CD4-positive, alpha-beta T cell treated with Interleukin-1 beta for 1 hour (primary cell): ENCODE measurements at places on chromosomes 16 and 17.

GRCh38 chr16:86865851-86866662, 287.7 kb downstream of the FOXL1 start:
- no peak for DNase-seq

DNA sequence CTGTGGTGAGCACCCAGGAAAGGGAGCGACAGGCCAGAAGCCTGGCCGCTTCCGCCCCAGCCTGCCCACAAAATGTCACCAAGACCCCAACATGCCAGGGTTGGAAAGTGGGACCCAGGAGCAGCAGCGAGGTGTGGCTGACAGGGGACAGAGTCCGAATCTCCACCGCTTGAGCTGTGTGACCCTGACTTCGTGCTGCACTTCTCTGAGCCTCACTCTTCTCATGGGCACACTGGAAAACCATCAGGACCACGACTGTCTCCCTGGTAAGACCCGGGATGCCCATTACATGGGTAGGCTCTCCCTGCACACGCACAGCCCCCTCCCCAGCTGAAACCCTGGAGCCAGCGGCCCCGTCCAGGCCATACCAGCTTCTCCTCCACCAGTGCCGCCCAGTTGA, 34.9 kb downstream of the PPL start:
- DNase-seq = no peak

DNA sequence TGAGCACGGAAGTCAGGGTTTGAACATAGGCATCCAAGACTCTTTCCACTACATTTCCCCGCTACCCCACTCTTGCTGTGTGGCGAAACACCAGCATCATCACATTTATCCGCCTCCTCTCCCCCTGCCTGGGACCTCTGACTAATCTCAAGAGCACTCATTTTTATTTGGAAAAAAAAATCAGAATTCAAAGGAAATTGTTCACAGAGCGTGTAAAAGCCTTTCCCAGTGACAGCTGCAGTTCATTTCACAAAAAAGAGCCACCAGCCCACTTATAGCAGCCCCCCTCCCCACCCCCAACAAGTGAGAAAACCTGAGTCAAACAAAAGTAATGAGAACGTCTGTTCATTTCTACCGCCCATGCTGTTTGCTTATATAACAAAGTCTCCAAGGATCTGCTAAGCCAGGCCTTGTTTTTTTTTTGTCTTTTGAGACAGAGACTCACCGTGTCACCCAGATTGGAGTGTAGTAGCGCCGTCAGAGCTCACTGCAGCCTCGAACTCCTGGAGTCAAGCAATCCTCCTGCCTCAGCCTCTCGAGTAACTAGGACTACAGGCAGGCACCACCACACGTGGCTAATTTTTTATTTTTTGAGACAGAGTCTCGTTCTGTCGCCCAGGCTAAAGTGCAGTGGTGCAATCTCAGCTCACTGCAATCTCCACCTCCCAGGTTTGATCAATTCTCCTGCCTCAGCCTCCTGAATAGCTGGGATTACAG, 48.3 kb upstream of the HAPSTR1 start:
- DNase-seq = no peak

GRCh38 chr17:35064516-35065215, 1.2 kb upstream of the RFFL start:
- no peak for DNase-seq

DNA sequence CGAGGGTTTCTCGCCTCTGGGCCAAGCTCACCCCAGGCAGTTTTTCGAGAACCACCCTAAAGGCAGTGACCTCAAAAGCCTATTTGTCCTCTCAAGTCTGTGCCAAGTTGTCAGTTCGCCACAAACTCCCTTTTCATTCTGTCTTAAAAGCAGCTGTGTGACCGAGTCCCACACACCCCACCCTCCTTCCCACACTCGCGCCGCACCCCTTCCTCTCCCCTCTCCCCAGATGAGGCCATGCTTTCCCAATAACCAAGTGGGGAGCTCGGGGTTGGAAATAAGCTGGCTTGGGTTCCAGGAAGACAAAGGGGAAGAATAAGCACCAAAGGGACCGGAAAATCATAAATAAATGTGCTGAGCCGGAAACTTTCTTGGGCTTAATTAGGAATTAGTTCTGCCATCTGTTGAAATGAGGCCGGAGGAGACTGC, 36.7 kb downstream of the GRIN2C start:
- DNase-seq = no peak

DNA sequence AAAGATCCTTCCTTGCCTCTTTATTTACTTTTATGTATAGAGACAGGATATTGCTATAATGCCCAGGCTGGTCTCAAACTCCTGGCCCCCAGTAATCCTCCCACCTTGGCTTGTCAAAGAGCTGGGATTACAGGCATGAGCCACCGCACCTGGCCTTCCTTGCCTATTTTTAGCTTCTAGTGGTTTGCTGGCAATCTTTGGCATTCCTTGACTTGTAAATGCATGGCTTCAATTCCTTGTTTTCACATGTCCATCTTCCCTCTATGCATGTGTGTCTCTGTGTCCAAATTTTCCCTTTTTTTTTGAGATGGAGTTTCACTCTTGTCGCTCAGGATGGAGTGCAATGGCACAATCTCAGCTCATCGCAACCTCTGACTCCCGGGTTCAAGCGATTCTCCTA, 22.5 kb downstream of the HEXIM2 start:
- DNase-seq = no peak

- no peak for DNase-seq
Measured at GRCh38 chr16:57611706-57612105, 16.7 kb upstream of the ADGRG1 start.

DNA sequence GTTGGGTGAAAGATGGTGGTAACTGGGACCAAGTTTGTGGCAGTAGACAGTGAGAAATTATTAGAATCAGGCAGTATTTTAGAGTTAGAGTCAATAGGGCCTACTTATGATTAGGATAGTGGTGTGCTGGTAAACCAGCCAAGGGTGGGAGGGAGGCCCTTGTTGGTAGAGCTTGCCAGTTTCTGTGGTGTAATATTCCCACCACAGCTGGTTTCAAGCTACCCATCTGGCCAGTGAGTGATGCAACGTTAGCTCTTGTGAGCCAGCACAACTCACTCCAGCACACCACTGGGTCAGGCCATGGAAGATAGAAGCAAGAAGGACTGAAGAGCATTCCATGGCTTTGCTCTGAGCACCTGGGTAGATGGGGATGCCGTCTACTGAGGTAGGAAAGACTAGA, 34.9 kb downstream of the GNAO1 start:
- no peak for DNase-seq

GRCh38 chr17:17853811-17854447, 17.1 kb upstream of the SREBF1 start:
- DNase-seq = no peak

DNA sequence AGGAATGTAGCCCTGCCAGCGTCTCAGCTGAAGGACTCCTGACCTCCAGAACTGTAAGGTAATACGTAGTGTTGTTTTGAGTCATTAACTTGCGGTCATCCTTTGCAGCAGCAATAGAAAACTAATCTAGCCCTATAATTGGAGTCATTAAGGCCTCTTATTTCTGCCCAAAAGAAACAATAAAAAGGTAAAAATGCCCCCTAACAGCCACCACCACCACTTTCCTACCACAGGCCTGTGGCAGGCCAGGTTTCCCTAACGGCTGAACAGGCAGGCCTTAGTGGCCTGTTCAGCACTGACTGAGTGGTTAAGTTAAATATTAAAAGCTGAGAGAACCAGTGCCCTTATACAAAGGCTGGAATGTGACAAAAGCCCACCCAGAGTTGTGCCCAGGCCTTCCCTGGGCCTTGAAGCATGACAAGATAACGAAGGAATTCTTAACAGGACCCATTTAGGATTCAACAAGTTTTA, 286.5 kb upstream of the ERCC4 start:
- no peak for DNase-seq

- no peak for DNase-seq
Measured at GRCh38 chr17:81821603-81822311, 11.3 kb downstream of the MCRIP1 start.

DNA sequence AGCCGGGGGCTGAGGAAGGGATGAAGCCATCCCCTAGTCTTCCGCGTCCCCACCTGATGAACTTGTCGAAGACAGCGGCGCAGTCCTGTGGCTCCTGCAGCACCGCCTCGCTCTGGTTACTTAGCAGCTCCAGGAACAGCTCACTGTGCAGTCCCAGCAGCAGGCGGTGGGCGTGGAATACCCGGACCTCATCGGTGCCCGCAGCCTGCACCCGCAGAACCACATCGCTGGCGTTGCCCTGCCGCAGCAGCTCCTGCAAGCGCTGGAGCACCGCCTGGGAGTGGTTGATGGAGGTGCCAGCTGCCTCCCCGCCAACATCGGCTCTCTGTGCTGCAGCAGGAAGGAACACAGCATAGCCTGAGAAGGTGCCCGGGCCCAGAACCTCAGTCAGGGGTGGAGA, 1.8 kb downstream of the BTBD17 start:
- DNase-seq = no peak

GRCh38 chr16:87447323-87447722, 45.5 kb downstream of the ZCCHC14 start:
- no peak for DNase-seq

DNA sequence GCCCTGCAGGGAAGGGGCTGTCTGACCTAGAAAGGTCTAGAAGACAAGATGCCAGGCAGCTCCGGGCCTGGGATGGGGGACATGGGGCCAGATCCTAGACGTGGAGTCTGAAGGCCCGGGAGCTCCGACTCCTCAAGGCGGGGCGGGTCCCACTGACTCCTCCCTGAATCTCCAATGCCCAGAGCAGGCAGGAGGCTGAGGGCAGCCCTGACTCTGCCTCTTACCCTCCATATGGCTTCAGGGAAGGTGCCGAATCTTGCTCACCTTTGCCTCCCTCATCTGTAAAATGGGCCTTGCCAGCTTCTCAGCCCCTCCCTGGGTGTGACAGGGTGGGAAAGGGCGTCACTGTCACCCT, 14.8 kb downstream of the VASN start:
- DNase-seq = no peak

- DNase-seq = no peak
Measured at GRCh38 chr17:80064696-80065095, 28.3 kb downstream of the CCDC40 start.

GRCh38 chr17:5362162-5362811, 57.2 kb downstream of the NUP88 start:
- DNase-seq = no peak

GRCh38 chr16:3655030-3655395, 522 bp downstream of the DNASE1 start:
- DNase-seq = no peak

- DNase-seq = no peak
Measured at GRCh38 chr17:67358612-67359011, 7.8 kb downstream of the PSMD12 start.

DNA sequence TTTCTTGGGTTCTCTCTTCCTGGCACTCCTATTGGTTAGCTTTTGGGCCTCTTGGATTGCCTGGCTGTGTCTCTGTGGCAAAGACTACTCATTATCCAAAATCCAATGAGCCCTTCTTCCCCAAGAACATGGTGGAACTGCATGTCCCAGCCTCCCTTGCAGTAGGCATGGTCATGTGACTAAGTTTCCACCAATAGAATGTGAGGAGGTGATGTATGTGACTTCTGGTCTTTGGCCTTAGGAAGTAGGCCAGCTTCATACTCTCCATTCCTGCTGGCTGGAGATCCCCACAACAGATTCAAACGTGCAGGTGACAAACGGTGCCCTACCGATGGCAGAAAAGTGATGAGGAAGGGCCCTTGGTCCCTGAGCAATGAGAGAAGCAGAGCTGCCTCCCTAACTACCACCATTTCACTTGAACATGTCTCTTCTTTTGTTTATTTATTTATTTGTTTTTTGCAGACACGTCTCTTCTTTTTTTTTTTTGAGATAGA, 17.3 kb upstream of the SPN start:
- peak; percentile 38 for DNase-seq

GRCh38 chr16:31333686-31334649, 21.0 kb upstream of the ITGAX start:
- peak; percentile 62 for DNase-seq

DNA sequence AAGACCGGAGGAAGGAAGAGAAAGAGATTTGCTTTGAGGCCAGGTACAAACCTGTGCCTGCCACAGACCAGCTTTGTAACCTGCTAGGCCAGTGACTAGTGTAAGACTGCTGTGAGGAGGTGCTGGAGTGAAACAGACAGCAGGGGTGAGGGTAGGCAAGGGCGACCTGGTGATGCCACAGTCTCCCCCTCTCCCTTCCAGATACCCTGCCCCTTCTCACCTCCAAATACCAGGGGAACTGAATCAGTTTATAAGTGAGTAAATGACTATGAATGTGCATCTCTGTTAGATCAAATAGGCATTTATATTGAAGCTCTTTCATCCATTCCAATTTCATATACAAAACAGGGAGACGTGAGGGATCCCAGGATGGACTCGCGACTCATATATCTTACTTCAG, 9.4 kb downstream of the SEC14L1 start:
- DNase-seq = no peak

GRCh38 chr16:47063011-47063724, 80.6 kb downstream of the NETO2 start:
- DNase-seq = no peak

DNA sequence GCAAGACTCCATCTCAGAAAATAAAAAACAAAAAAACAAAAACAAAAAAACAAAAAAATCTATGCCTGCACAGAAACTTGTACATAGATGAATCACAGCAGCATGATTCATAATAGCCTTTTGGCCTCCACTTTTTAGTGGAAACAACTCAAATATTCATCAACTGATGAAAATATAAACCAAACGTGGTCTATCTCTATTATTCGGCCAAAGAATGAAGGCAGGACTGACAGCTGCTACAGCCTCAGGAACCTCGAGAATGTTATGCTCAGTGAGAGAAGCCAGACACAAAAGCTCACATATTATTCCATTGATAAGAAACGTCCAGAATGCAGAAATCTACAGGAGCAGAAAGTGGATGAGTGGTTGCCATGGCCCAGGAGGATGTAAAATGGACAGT, 19.8 kb downstream of the PPL start:
- DNase-seq = no peak

DNA sequence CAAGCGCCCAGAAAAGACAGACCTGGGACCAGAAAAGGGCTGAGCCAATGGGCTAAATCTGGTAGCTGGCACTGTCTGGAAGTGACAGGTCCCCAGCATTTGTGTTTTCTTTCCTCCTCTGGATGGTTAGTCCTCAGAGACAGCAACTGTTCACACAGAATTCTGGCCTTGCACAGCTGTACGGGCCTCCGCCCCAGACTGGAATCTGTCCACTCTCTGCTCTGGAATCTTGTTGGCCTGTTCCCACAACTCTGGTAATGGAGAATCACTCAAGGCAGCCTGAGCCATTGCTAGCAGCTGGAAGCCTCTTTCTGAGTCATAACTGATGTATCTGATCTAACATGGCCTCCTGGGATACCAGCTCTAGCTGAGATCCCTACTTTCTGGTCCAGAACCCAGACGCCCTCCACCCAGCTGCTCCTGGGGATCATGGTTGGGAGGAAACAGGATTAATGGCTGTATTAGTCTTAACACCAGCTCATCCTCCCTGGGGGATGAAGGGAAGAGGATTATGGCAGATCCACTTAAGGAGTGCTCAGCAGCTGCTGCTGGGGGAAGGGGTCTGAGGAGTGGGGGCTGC, 9.1 kb downstream of the ZNF668 start:
- DNase-seq = no peak

- DNase-seq = no peak
Measured at GRCh38 chr16:55330781-55331647, 7.0 kb downstream of the IRX6 start.

DNA sequence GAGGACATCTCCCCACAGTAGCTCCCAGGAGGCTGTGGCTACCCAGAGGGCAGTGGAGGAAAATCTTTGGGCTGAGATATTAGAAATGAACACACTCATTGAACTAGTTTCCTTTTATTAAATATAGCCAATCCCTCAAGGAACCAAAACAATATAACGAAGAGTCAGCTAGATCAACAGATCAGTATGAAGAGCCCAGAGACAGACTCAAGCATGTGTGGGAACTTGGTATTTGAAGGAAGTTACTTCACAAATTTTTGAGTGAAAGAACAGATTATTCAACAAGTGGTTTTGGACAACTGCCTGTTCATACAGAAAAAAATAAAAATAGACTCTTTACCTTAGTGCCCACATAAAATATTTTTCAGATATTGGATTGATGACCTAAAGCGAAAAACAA, 183.6 kb upstream of the PMFBP1 start:
- no peak for DNase-seq
